ENCODE measurements at places on chromosomes 12 and 14.
A peak's percentile ranks its signal among the peaks of the same experiment; 100 is the strongest.

- DNase-seq: no peak
Observed at GRCh38 chr12:117827660-117828059, 141.1 kb downstream of the KSR2 start.

GRCh38 chr12:132492522-132492921 lies 2.6 kb downstream of the FBRSL1 start:
- no peak for DNase-seq

DNA sequence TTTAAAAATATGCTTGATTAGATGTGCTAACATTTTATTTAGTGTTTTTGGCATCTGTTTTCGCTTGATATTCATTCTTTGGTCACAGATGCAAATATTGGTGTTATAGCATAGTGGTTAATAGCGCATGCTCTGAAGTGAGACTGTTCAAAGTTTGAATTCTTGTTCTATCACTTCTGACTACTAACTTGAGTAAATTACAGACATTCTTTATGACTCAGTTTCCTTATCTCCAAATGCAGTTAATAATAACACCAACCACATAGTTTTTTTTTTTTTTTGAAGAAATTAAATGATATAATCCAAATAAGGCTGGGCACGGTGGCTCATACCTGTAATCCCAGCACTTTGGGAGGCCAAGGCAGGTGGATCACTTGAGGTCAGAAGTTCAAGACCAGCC lies 81.0 kb downstream of the TMX1 start:
- no peak for DNase-seq

DNA sequence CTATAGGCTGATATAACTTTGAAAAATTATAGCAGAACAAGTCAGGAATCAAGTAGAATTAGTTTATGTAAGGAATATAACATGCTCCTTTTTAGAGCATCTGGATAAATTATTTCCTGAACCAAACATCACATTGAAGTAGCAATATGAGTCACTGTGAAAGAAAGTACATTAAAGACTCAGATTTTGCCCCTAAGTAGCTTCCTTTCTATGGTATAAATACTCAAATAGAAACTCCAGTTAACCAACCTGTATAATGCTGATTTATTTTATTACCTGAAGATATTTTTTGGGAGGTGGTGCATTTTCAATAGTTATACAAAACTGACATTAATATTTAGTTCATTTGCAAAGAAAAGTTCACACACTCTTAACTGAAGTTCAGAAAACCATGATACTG lies 312.1 kb downstream of the ITPR2 start:
- no peak for DNase-seq

DNA sequence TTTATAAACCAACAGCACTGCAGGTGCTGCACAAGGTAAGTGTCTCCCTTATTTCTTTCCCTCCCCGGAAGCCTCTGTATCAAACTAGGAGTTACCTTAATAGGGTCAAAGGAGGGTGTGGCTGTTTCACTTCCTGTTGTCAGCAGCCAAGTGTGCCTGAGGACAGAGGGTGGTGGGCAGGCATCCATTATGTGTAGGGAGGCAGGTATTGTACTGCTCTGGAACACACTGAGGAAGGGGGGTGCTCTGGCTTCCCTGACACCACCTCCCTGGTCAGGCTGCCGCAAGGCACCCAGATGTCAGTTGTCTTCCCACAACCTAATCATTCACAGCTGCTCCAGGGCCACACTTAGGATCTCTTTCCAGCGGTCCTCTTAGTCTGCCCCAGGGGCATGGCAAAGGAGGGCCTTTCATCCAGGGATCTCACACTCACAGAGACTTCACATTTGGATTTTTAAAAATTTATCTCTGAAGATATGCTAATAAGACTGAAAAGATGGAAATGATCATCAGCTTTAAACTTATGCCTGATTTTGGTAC lies 132.0 kb upstream of the ARHGAP5 start:
- DNase-seq: no peak

DNA sequence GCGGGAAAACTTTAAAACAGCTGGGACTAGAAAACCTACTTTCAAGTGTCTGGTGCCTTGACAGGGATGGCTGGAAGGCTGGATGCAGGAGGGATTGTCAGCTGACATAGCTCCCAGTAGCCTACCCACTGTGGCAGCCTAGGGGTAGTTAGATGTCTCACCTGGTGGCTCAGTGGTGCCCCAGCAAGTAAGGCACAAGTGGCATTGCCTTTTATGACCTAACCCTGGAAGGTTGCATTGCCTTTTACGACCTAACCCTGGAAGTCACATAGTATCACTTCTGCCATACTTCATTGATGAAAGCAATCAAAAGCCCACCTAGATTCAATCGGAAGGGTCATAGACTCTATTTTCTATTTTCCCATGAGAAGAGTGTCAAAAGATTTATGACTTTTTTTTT lies 724.7 kb upstream of the TBX3 start:
- DNase-seq: no peak

- no peak for DNase-seq
Observed at GRCh38 chr14:94944636-94945258, 174.8 kb upstream of the GSC start.

DNA sequence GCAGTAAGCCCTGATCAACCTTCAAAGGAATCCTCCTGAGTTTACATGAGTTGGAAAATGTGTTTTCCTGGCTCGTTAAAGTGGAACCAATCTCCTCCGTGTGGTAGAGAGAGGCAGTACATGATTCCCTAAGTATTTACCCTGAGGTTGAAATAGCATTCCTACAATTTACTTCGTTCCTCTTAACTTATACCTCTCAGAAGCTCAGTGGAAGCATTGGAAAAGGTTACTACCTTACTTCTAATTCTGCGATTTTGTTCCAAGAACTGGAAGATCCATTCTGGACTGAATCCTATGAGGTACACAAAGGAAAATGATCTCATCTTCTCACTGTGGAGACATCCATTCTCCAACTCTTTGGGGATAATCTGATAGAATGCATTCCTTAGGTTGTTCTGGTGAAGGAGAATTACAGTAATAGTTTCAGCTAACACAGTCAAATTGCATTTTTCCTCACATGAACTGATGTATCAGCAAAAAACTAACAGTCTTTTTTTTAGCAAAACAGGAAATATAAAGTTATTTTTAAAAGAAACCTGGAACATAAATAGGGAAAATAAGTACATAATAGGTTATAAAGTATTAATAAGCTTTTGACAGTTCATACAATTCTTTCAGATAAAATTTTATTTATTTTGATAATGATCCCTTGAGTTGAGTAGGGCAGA lies 475.6 kb downstream of the PDZRN4 start:
- DNase-seq: peak; percentile 27

Data from 8988T (cell line).